ENCODE measurements at places on chromosomes 4 and X. TPM values are rescaled to one million over a fixed set of nuclear protein-coding genes. Genes with fewer than 3 reads are reported as not detected.

XG gene
- 0.06 TPM for total RNA-seq

RS1 gene
- total RNA-seq, result not detected

ZCCHC12 gene
- total RNA-seq, result 0.19 TPM

MID2 gene
- 5.6 TPM for total RNA-seq

BANK1 gene
- total RNA-seq, result 0.06 TPM

DUSP9 gene
- total RNA-seq, result not detected

NWD2 gene
- total RNA-seq, result not detected

SLC10A3 gene
- 57.7 TPM for total RNA-seq

FGF13 gene
- 1.8 TPM for total RNA-seq

TMEM35A gene
- total RNA-seq, result 3.5 TPM

TEX13D gene
- not detected for total RNA-seq

PRRG3 gene
- total RNA-seq, result not detected

SORBS2 gene
- total RNA-seq, result 4.2 TPM

SLIT2 gene
- 2.8 TPM for total RNA-seq

UGT2B10 gene
- not detected for total RNA-seq

DDIT4L gene
- not detected for total RNA-seq

FAT1 gene
- 277 TPM for total RNA-seq

ADH7 gene
- not detected for total RNA-seq

SGMS2 gene
- 80.2 TPM for total RNA-seq

PPBP gene
- not detected for total RNA-seq

FDCSP gene
- not detected for total RNA-seq

TECRL gene
- total RNA-seq, result not detected

All from LHCN-M2 (cell line).